ENCODE measurements at places on chromosomes 4 and X. TPM values are rescaled to one million over a fixed set of nuclear protein-coding genes. Genes with fewer than 3 reads are reported as not detected.

H2BW2 gene
- not detected for total RNA-seq

FGF2 gene
- 57.9 TPM for total RNA-seq

DNA sequence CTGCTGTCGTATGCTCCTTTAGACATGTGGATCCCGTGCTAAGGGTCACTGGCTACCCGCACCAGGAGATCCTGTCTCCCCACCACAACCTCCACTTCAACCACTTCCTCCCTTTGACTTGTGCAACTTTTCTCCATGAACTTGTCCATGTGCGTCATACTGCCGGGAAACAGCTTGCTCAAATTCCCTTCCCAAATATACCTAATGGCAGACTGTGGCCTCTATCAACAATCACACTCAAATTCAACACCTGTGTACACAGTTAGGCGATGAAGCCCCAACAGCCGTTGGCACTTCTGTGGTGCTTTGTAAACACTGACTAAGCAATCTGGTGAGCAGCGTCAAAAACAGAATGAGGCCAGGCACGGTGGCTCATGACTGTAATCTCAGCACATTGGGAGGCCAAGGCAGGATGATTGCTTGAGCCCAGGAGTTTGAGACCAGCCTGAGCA, 49.5 kb downstream of the CD99L2 start:
- DNase-seq: no peak
- H3K36me3 ChIP-seq: no peaks in the 10 kb centered on the region
- no peak overlapping the region for H3K27ac ChIP-seq

DCHS2 gene
- 10.6 TPM for total RNA-seq

DNA sequence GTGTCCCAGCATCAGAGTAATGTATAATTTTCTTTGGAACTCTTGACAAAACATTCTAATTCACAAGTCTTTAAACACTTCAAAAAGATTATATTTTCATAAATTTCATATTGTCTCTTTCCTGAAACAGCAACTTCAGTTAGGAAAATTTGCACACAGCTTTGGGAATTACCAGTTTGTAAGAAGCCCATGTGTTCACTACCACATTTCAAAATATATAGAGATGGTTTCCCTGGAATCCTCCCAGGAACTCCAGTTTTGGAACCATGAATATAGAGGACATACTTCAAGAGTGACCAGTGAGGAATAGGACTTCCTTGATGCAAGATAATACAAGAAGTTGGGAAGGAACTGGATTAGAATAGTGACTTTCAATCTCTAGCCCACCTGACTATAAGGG, 28.7 kb upstream of the HPGDS start:
- no peaks in the 10 kb centered on the region for H3K27me3 ChIP-seq
- H3K36me3 ChIP-seq: no peaks in the 10 kb centered on the region
- no peak overlapping the region for H3K27ac ChIP-seq
- no peak overlapping the region for H3K4me3 ChIP-seq
- no peaks in the 10 kb centered on the region for H3K4me1 ChIP-seq

GRCh38 chr4:107743532-107743931, 23.5 kb upstream of the PAPSS1 start:
- H3K4me3 ChIP-seq: no peak overlapping the region
- H3K4me1 ChIP-seq: no peaks in the 10 kb centered on the region
- no peak for DNase-seq
- H3K27ac ChIP-seq: no peak overlapping the region

DNA sequence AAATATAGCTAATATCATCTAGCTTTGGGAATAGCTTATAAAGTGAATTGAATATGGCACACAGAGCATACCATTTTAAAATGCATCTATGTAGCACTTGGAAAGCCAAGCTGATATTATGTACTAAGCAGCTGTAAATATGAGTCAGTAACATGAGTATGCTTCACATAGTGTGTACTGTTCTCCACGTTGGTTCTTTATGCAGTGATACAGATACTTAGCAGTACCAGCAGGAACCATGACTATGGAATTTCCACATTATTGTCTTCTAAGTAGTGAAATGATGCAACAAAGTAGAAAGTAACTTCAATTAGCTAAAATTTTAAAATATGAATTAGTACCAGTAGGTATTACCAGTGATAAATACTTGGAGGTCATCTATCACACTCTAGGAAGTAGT, 320.1 kb downstream of the BMPR1B start:
- no peaks in the 10 kb centered on the region for H3K36me3 ChIP-seq
- H3K27ac ChIP-seq: no peak overlapping the region
- H3K27me3 ChIP-seq: no peaks in the 10 kb centered on the region

GAGE12J gene
- not detected for total RNA-seq

DNA sequence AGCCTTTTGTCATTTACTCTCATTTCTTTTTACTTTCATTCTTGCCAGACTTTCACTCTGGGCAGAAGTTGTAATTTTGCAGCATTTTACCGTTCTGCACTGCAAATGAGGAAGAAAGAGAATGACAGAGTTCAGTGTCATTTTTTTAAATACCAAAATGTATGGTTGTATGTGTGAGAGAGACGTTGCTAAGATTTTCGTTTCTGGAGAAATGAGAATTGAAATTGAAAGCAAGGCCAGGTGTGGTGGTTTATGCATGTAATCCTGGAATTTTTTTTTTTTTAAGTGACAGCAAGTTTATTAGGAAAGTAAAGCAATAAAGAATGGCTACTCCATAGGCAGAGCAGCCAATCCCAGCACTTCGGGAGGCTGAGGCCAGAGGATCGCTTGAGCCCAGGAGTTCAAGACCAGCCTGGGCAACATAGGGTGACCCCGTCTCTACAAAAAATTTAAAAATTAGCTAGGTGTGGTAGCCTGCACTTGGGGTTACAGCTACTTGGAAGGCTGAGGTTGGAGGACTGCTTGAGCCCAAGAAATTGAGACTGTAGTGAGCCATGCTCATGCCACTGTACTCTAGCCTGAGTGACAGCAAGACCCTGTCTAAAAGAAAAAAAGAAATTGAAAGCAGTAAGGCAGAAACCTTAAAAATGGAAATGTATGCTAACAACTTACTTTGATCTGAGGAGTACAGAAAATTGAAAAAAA, 12.9 kb downstream of the DCK start:
- H3K36me3 ChIP-seq: no peaks in the 10 kb centered on the region
- no peak overlapping the region for H3K27ac ChIP-seq

- peak; percentile 27 for DNase-seq
- H3K36me3 ChIP-seq: no peaks in the 10 kb centered on the region
- H3K4me1 ChIP-seq: peaks cover 15% of the 10 kb centered on the region
Measured at GRCh38 chr4:3372933-3373465, 68.8 kb upstream of the HGFAC start.

DNA sequence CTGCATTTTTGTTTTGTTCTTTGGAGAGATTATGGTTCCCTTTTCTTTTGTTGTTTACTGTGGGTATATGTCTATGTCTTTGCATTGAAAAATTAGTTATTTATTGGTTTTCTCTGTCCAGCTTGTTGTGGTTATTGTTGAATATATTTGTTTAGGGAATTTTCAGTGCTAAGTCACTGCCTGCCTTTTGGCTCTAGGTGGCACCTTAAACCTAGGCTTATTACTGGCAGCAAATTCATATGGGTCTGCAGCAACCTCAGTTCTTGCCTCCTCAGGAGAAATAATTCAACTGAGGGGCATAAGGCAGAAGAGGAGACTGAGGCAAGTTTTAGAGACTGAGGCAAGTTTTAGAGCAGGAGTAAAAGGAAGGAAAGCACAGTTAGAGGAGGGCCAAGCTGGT, 1157.3 kb upstream of the AGA start:
- H3K27ac ChIP-seq: no peak overlapping the region
- no peaks in the 10 kb centered on the region for H3K4me1 ChIP-seq
- H3K36me3 ChIP-seq: no peaks in the 10 kb centered on the region
- no peak overlapping the region for H3K4me3 ChIP-seq
- no peaks in the 10 kb centered on the region for H3K27me3 ChIP-seq

NALF2 gene
- total RNA-seq: 0.35 TPM

DNA sequence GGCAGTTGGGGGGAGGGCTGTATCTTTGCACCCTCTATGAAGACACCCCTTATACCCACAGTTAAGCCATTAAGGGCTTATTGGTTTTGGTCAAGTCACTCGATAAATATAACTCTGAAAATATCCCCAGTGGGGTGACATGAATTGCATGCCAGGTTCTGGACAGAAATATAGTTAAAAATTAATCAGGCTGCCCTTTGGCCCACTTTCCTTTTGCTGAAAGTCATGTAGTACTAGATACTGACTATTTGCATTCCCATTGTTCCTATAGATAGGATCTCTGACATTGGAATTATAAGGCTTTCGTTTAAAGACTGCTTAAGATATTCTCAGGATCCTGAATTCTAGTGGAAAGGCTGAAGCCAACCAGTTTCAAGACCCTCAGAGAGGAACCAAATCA, 43.5 kb upstream of the LAMP2 start:
- no peak for DNase-seq
- H3K27ac ChIP-seq: no peak overlapping the region
- H3K36me3 ChIP-seq: no peaks in the 10 kb centered on the region

DNA sequence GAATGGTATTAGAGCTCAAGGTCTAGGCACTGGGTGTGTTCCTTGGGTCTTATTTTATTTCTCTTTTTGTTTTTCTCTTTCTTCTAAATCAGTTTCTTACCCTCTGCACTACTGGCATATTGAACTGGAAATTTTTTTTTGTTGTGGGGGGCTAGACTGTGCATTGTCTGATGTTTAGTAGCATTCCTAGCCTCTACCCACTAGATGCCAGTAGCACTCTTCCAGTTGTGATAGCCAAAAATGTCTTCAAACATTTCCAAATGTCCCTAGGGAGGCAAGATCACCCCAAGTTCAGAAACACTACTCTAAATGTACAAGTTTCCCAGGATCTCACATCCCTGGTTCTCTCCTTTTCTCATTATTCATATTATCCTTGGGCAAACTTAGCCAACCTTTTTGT, 69.8 kb upstream of the AMOT start:
- no peak overlapping the region for H3K27ac ChIP-seq
- H3K36me3 ChIP-seq: no peaks in the 10 kb centered on the region
- no peak for DNase-seq
- no peak overlapping the region for H3K4me3 ChIP-seq
- H3K4me1 ChIP-seq: no peaks in the 10 kb centered on the region

GRCh38 chr4:180394312-180394711, 1848.9 kb upstream of the TENM3 start:
- DNase-seq: no peak
- H3K27ac ChIP-seq: no peak overlapping the region
- H3K4me3 ChIP-seq: no peak overlapping the region
- no peaks in the 10 kb centered on the region for H3K36me3 ChIP-seq
- H3K27me3 ChIP-seq: no peaks in the 10 kb centered on the region

DNA sequence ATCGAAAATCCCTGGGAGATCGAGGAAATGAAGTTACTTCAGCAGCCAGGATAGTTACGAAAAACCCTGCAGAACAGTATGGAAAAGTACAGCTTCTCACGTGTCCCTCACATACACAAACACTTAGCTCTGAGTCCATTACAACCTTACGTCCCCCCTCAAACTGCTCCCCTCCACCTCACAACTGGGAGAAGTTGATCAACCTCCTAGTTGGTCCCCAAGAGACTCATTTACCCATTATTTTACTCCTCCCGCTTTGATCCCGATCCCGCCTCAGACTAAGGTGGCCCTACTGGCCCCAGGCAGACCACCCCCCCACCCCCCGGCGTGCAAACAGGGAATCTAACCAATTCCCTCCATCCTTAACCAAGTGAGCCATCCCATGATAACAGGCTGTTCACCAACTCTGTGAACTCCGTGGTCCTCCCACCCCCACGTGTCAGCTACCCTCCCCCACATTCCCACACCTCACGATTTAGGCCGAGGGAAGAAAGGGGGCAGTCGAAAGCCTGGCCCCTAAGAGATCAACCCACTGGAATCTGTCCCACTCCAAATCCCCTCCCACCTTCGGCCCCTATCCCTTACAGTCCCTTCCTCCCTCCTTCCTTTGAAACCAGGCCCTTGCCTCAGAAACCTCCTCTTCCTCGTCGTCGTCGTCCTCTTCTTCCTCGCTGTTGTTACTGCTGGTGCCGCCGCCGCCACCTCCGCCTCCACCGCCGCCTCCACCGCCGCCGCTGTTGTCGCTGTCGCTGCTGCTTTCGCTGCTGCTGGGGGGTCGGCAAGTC, 755 bp downstream of the ANKRD17 start:
- no peaks in the 10 kb centered on the region for H3K36me3 ChIP-seq
- DNase-seq: peak; percentile 31
- no peaks in the 10 kb centered on the region for H3K4me1 ChIP-seq
- H3K27me3 ChIP-seq: no peaks in the 10 kb centered on the region
- H3K27ac ChIP-seq: peak overlapping the region; percentile 96

ARHGAP6 gene
- total RNA-seq: 22.6 TPM

NAAA gene
- 109 TPM for total RNA-seq

DNA sequence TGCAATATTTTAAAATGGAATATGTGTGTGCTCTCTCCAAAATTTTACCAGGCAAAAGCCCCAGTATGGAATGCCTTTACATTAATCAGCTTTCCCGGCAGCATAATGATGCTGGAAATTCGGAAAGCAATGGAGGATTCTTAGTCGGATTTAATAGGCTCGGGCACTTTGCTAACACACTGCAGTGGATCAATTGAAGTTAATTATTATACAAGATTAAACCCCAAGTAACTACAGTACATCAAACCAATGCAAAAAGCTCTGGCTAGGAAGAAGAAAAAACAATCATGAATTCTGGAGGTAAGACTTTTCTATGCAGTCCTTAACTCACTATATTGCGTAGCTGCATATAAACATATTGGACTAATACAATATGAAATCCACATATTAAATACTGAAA, 43.6 kb upstream of the GRIA3 start:
- H3K27me3 ChIP-seq: no peaks in the 10 kb centered on the region
- no peak for DNase-seq
- H3K27ac ChIP-seq: no peak overlapping the region
- no peak overlapping the region for H3K4me3 ChIP-seq

XKRX gene
- total RNA-seq: not detected

MTMR1 gene
- total RNA-seq: 30.0 TPM

- H3K27ac ChIP-seq: no peak overlapping the region
- no peaks in the 10 kb centered on the region for H3K36me3 ChIP-seq
- no peaks in the 10 kb centered on the region for H3K27me3 ChIP-seq
- DNase-seq: no peak
Measured at GRCh38 chrX:456551-457291, 70.0 kb upstream of the PPP2R3B start.

DNA sequence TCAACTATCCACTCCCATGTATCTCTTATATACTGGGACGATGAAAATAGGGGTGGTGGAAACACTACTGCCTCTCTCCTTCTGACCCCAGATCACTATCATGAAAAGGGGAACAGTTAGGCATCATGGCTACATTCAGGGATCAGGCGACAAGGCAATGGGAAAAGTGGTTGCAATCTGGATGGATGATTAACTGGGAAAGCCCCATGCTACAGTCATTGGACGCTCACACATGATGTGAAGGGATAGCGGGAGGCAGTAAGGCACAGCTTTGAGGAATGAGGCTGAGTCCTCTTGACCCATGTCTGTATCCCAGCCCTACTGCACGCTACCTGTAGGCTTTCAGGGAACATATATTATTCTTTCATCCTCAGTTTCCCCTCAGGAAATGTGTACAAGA, 10.2 kb downstream of the GASK1B start:
- no peak for DNase-seq
- H3K27me3 ChIP-seq: no peaks in the 10 kb centered on the region
- no peak overlapping the region for H3K4me3 ChIP-seq

PCDH11X gene
- 3.6 TPM for total RNA-seq

GRCh38 chr4:129682586-129682985, 586.6 kb downstream of the C4orf33 start:
- no peak for DNase-seq
- H3K36me3 ChIP-seq: no peaks in the 10 kb centered on the region
- H3K27me3 ChIP-seq: no peaks in the 10 kb centered on the region
- H3K4me1 ChIP-seq: no peaks in the 10 kb centered on the region
- no peak overlapping the region for H3K4me3 ChIP-seq
- H3K27ac ChIP-seq: no peak overlapping the region

PPP1R2C gene
- not detected for total RNA-seq

Data from uterus (tissue), 4 donors.